ENCODE measurements at places on chromosomes 13 and 19. TPM values are rescaled to one million over a fixed set of nuclear protein-coding genes. Genes with fewer than 3 reads are reported as not detected.
A peak's percentile ranks its signal among the peaks of the same experiment; 100 is the strongest.

DNA sequence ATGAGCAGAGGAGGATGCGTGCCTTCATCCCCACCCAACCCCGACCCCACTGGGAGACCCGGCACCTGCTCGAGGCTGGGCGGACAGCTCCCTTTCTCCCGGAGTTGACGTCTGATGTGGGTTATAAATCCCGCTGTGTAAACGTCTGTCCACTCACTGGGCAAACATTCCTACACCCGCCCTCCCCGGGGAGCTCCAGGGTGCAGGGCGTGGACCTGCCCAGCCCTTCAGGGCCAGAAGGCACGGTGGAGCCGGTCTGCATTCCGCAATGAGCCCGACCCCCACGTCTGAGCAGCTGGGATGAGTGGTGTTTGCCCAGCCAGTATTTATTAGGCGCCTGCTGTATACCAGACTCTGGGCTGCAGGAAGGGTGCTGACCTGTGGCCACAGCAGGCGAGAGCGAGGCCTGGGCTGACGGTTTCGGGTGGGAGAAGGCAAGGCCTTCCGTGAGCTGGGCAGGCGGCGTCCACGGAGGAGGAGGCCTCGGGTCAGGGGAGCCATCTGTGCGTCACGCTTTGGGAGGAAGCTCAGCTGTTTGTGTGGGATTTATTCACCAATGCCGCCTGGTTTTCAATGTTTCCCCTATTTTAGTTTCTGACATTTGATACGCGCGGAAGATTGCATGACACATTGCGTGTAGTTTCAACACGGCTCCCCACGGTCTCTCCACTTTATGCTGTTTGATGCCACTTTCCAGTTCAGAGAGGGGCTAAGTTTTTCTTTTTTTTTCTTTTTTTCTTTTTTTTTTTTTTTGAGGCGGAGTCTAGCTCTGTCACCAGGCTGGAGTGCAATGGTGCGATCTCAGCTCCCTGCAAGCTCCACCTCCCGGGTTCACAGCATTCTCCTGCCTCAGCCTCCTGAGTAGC is 2.0 kb downstream of the MISP start:
- DNase-seq, result peak; percentile 95
- peak overlapping the region; percentile 97 for H3K27ac ChIP-seq
- H3K4me3 ChIP-seq, result no peak overlapping the region
- H3K4me1 ChIP-seq, result no peaks in the 10 kb centered on the region
- no peaks in the 10 kb centered on the region for H3K36me3 ChIP-seq
- H3K27me3 ChIP-seq, result peaks cover 3% of the 10 kb centered on the region

DNA sequence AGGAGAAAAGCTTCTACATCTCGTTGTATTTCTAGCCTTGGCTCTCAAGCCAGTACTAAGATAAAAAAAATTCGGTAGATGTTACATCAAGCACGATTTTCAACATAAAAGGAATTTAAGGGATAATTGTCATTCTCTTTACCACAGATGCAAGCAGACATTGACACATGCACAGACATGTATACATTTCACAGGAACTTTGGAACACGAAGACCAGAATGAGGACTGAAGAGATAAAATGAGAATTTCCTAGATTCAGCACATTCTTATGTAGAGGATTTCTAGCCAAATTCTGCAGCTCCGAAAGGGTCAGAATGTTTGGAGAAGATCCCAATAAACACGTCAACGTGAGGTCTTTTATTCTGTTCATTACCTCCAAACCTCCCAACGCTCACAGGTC is 284.5 kb upstream of the ARGLU1 start:
- DNase-seq, result no peak
- no peaks in the 10 kb centered on the region for H3K4me1 ChIP-seq
- H3K36me3 ChIP-seq, result no peaks in the 10 kb centered on the region

- H3K27me3 ChIP-seq, result no peaks in the 10 kb centered on the region
- H3K36me3 ChIP-seq, result no peaks in the 10 kb centered on the region
- H3K4me1 ChIP-seq, result peaks cover 28% of the 10 kb centered on the region
- H3K27ac ChIP-seq, result no peak overlapping the region
- peak; percentile 65 for DNase-seq
Measured at GRCh38 chr19:8396563-8397203, 6.5 kb downstream of the RAB11B start.

DNA sequence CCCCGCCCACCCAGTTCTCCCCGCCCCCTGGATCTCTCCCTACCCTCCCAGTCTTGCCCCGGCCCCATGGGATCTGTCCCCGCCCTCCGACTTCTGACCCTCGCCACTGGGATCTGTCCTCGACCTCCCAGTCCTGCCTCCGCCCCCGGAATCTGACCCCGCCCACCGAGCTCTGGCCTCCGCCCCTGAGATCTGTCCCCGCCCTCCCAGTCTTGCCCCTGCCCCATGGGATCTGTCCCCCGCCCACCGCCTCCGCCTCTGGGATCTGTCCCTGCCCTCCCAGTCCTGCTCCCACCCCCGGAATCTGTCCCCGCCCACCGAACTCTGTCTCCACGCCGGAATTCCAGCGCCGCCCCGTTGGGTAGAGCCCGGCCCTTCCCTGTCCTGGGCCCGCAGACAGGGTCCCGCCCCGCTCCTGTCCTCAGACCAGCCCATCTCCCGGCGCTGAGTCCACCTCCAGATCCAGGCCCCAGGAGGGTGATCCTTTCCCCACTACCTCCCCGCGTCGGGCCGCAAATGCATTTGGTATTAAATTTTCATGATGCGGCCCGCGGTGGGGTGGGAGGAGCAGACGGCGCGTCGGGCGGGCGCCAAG is 1.5 kb upstream of the SLC17A7 start:
- peak; percentile 96 for DNase-seq
- H3K4me1 ChIP-seq, result no peaks in the 10 kb centered on the region
- H3K27ac ChIP-seq, result peak overlapping the region; percentile 82
- peak overlapping the region; percentile 64 for H3K4me3 ChIP-seq

- no peaks in the 10 kb centered on the region for H3K27me3 ChIP-seq
- DNase-seq, result no peak
- no peaks in the 10 kb centered on the region for H3K36me3 ChIP-seq
- H3K4me3 ChIP-seq, result no peak overlapping the region
Measured at GRCh38 chr13:20779405-20779804, 5.6 kb upstream of the EEF1AKMT1 start.

DNA sequence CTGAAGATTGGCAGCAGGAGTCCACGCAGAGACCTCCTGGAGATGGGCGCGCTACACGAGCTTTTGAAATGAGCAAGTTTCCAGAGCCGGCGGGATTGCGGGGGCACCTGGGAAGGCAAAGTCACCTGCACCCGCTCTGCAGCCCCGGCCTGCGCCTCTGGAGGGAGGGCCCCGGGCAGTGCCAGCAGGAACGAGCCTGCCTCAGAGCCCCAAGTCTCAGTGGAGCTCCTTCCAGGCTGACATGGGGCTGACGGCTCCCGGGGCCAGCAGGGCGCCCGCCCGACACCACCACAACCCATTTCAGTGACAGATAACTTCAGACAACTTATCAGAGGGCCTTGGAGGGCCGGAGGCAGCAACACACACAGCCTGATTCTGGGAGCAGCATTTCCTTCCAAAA is 45.0 kb downstream of the RASA3 start:
- no peaks in the 10 kb centered on the region for H3K36me3 ChIP-seq
- no peaks in the 10 kb centered on the region for H3K4me1 ChIP-seq
- no peak for DNase-seq
- no peak overlapping the region for H3K4me3 ChIP-seq
- no peak overlapping the region for H3K27ac ChIP-seq

- no peak overlapping the region for H3K27ac ChIP-seq
- no peaks in the 10 kb centered on the region for H3K36me3 ChIP-seq
- DNase-seq, result no peak
- H3K4me3 ChIP-seq, result peak overlapping the region; percentile 42
- H3K27me3 ChIP-seq, result peaks cover 78% of the 10 kb centered on the region
Measured at GRCh38 chr19:42175952-42176648, 41.4 kb downstream of the DEDD2 start.

DNA sequence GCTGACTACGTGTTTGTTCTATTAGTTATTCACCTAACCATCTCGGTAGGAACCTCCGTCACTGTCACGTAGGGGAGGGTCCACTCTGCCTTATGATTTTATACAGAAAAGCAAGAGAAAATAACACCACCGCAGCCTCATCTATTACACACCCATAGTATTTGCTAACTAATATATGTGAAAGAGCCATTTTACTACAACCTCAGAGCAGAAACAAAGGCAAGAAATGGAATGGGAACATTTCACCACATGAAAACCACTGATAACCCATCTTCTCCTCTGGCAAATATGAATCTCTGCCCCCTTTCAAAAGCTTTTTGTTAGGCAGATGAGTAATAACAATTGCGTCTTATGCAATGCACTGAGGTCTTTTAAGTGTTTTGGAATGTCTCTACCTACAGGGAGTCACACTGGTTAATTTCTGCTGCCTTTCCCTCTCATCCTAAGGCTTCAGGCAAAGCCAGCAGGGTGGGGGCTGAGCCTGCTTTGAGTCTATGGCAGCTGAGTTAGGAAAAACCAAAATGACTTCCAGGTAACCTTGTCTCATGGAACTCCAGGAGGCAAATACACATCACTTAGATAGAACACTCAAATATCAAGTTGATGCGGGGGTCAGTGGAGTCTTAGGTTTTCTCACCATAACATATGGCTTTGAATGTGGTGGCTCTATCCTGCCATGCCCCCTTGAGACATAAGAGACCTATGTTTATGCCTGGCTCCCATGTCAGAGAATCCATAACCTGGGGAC is 15.0 kb downstream of the TSHZ3 start:
- H3K4me3 ChIP-seq, result no peak overlapping the region
- no peak for DNase-seq
- H3K27me3 ChIP-seq, result no peaks in the 10 kb centered on the region
- H3K4me1 ChIP-seq, result peaks cover 6% of the 10 kb centered on the region

DNA sequence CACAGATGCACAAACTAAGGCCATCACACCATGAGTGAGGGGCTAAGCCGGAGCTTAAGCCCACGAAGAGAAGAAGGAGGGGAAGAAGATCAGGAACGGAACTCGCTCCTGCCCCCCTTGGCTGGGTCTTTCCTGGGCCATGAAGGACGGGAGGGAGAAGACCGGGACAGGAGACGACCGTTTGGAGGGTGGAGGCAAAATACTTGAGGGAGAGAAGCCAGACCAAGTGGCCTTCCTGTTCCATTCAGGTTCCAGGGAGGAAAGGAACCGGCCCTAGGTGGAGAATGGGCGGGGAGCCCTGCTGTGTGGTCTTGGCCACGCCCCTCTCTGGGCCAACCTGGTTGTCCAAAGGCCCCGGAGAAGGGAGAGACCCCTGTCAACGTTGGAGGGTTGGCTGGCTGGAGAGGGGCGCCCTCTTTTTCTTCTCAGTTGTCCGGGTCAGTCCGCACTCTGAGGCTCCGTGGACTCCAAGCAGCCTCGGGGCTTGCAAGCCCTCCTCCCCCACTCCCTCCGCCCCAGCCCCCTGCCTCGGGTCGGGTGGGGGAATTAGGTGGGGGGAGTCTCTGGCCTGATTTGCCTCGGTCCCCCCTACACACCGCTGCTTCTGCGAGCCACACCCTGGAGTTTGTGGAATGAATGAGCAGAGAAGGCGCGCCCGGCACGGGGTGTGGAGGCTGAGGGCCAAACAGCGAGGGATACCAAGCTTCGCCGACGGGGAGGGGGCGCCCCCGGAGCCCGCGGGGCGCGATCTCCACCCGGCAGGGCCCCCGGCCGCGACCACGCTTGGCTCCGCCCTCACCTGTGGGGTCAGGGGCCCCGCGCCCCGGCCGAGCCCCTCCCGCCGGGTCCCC is 757 bp downstream of the FBN3 start:
- H3K36me3 ChIP-seq, result no peaks in the 10 kb centered on the region
- peak overlapping the region; percentile 8 for H3K4me3 ChIP-seq
- H3K4me1 ChIP-seq, result peaks cover 12% of the 10 kb centered on the region
- peaks cover 69% of the 10 kb centered on the region for H3K27me3 ChIP-seq
- H3K27ac ChIP-seq, result no peak overlapping the region
- DNase-seq, result no peak

GRCh38 chr13:72100339-72100738 is 233.3 kb upstream of the DACH1 start:
- no peak overlapping the region for H3K27ac ChIP-seq
- H3K4me1 ChIP-seq, result no peaks in the 10 kb centered on the region
- no peak overlapping the region for H3K4me3 ChIP-seq
- no peaks in the 10 kb centered on the region for H3K27me3 ChIP-seq

DNA sequence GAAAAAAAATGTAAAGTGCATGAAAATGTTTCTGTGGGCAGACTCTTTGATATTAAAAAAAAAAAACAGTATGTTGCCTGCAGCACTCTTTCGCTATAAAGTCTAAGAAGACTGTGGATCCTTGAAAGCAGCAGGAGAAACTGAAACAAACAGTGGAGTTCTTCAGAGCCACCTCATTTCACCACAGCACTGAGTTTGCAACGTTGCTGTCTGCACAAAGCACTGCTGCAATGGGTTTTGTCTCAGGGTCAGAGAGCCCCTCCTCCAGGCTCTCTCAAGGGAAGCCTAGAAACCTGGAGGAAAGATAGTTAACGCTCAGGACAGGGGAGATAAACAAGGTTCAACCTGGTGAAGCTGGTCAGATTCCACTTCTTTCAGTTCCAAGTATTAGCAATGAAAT is 248.7 kb downstream of the EFNB2 start:
- H3K36me3 ChIP-seq, result no peaks in the 10 kb centered on the region
- DNase-seq, result no peak
- no peaks in the 10 kb centered on the region for H3K27me3 ChIP-seq
- H3K4me3 ChIP-seq, result no peak overlapping the region

- peaks cover 96% of the 10 kb centered on the region for H3K27me3 ChIP-seq
- H3K36me3 ChIP-seq, result no peaks in the 10 kb centered on the region
- H3K4me3 ChIP-seq, result no peak within 1 kb of the TSS
- peak; percentile 69 for DNase-seq
- peaks cover 32% of the 10 kb centered on the region for H3K4me1 ChIP-seq
Measured at GRCh38 chr13:78603240-78603957, at the start of gene POU4F1. TSS of gene POU4F1 (minus strand) at chr13:78603552. CDS start at chr13:78603326, 226 bp downstream.

DNA sequence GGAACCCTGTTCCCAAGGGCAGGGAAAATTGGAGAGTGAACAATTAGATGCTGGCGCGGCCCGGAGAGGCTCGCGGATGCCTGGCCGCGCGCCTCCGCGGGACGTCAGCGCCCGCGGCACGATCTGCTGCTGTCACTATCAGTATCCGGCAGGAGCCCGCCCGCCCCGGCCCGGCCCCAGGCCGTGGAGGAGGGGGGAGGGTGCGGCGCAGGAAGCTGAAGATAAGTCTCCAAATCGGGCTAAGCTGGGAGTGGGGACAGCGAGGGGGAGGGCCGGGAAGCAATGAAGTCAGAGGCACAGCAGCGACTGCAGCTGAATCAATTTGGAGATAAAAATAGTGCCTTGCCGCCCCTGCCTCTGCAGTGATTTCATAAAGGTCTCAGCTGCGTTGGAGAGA is 441.5 kb upstream of the KLF12 start:
- peak overlapping the region; percentile 3 for H3K4me3 ChIP-seq
- DNase-seq, result peak; percentile 28
- H3K36me3 ChIP-seq, result no peaks in the 10 kb centered on the region
- no peak overlapping the region for H3K27ac ChIP-seq

- no peaks in the 10 kb centered on the region for H3K27me3 ChIP-seq
- peak overlapping the region; percentile 19 for H3K27ac ChIP-seq
- no peaks in the 10 kb centered on the region for H3K36me3 ChIP-seq
- H3K4me3 ChIP-seq, result no peak overlapping the region
Measured at GRCh38 chr13:22062478-22063205, 391.8 kb downstream of the FGF9 start.

GRCh38 chr13:110097013-110097412 is 209.9 kb downstream of the COL4A1 start:
- peak overlapping the region; percentile 87 for H3K27ac ChIP-seq
- DNase-seq, result no peak
- H3K27me3 ChIP-seq, result no peaks in the 10 kb centered on the region
- H3K4me3 ChIP-seq, result no peak overlapping the region

The SLC25A15 gene
- total RNA-seq, result 30.6 TPM

The KCNN1 gene
- not detected for total RNA-seq

The SELENOW gene
- total RNA-seq, result 613 TPM

The CFAP97D2 gene
- not detected for total RNA-seq

The JAK3 gene
- total RNA-seq, result 8.4 TPM

The APOC4 gene
- not detected for total RNA-seq

The CGB1 gene
- not detected for total RNA-seq

The ZSCAN1 gene
- total RNA-seq, result not detected

The FGF21 gene
- total RNA-seq, result not detected

The FFAR3 gene
- not detected for total RNA-seq

The CYP2A6 gene
- not detected for total RNA-seq
